ENCODE measurements at places on chromosomes 16 and 17.

GRCh38 chr17:56641373-56641772, 47.9 kb downstream of the NOG start:
- no peak for DNase-seq

DNA sequence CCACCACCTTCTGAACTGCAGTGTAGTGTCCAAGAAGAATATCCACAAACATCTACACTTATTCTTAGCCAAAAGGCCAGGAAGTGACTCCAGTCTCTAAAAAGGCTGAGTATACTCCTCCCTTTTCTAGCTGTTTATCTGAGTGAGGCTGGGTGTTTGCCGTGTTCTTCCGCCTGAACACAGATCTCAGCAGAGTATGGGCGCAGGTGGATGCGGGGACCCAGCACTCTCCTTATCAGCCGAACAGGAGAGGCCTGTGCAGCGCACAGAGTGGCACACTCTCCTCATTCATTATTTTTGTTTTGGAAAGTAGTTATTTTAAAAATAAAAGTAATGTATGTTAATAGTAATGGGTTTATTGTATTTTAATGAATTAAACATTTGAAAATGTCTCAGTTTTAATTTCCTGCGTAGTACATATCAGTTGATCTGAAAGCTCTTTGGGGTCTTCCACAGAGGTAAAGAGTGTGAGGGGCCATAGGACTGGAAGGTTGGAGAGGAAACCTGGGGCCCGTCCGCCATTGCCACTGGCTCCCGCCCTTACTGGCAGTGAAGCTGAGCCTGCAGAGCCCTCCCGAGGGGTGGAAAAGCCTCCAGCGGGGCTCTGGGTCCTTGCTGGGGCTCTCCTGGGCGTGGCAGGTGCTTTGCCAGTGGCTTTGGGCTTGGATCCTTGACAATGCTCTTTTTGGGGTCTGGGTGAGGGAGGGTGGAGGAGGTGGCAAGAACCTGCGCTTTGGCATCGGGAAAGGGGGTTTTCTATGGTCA, 53.8 kb downstream of the PDPK1 start:
- DNase-seq: no peak

DNA sequence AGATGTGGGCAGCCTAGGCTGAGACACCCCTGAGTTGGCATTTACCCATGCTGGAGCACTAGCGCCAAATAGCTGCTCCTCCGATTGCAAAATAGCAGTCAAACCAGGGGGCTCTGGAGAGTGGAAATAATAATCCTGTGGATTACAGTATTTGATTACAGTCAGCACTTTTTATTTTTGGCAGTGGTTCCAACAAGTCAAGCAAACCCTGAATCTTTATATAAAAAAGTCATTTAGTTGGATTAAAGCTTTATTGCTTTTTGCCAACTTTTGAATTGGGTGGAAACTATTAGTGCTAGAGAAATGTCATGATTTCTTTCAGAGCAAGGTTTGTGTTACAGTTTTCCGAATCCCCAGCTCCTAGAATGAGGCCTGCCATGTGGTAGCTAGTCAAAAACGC, 99.3 kb upstream of the FAM20A start:
- no peak for DNase-seq

GRCh38 chr17:1590029-1590746, 27.6 kb upstream of the PITPNA start:
- no peak for DNase-seq

DNA sequence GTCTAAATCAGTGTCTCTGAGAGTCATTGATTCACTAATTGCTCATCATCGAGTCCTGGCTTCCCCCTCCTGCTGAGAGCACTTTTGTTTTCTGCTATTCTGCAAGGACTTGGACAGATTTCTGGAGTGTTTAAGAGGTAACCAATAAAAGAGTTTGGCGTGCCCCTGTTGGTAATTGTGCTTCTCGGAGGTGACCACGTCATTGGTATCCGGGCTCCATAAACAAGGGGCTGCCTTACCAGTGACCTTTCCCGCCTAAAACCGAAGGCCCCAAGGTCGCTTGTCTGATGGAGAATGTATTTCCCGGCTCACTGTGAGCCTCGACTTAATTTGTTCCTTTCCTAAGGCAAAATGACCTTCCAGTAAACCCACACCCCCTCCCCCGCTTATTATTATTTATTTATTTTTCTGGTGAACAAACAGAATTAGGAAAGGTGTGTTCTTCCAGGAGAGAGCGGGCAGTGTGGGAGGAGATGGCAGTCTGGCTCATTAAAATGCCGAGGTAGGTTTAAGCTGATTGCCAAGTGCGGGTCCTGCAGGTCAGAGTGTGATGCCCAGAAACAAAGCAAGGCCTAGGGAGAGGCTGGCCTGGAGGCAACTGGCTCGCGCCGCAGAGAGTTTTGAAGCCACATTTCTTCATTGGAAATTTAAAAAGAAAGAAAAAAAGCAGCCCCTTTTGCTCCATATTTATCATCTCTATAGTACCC, 30.2 kb downstream of the MSI2 start:
- no peak for DNase-seq

DNA sequence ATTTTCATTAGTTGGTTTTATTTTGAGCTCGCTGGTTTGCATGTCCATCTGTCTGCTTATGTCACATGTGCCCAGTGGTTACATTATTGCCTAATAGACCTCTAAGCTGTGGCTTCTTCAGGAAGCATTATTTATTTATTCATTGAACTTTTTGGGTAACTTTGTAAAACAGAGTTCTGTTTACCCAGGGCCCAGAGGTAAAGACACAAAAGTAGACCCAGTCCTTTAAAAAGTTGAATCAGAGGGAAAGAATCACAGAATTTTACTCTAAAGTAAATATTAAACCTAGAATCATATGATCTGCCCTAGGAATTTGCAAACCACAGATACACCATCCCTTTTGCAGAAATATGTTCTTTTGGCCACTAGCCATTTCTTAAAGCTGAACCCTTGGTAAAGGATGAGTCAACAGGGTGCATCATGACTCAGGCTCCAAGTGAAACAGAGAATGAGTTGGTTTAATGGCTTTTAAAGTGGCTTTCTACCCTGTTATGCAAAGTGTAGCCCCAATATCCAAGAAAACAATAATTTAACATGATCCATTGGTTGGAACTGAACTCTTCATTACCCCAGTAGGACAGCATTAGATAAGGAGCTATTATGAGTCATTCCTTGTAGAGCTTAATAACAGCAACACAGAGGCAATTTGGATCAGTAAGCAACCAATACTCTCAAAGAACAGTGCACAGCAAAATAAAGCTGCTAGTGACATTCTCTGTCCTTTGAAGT, 236.3 kb downstream of the KCNJ2 start:
- DNase-seq: no peak

DNA sequence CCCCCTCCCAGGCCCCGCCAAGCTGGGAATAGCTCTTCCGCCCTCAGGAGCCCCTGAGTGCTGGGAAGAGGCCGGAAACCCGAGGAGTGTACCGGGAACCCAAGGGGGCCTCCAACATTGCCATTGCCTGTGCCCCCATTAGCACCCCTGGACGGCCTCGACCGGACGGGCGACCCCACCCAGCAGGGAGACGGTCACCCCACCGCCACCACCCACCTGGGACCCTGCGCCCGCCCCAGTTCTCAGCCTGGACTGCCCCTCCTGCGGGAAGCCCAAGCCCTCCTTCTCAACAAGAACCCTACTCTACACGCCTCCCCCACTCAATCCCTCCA, 2.0 kb downstream of the CARHSP1 start:
- no peak for DNase-seq

DNA sequence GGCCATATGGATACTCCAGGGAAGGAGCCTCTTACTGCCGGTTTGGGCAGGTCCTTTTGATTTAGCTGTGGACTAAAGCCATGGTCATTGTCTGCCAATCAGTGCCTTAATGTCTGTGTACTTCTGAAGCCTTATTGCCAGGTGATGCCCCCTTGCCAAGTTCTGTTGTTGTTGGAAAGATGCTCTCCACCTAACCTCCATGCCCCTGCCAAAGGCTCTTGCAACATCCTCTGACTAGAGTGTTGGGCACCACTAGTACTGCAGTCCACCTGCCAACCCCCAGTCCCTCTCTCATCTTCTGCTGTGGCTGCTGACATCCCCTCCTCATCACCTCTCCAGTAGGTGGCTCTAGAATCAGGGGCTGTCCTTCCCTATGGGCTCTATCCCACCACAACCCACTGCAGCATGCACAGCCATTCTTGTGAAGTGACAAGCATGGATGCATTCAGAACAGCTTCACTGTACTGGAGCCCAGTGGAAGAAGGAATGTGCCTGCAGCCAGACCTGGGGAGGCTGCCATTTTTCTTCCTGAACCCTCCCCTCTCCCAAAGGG, 375.3 kb upstream of the CDH5 start:
- no peak for DNase-seq
